ENCODE measurements at places on chromosomes 12 and 14.

DNA sequence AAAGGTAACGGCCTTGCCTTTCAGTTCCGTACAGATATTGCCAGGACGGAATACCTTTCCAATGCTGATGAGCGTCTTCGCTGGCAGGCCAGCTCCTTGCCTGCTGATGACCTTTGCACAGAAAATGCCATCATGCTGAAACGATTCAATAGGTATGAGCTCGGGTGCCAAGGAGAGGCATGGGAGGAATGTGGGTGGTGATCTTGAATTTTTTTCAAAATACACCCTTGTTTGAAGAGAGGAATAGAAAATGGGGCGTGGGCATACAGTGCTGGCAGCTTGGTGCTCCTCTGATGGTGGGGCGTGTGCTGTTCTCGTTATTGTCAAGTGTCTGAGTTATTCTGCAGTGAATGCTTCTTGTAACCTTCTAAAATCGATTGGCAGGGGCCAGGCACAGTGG, 52.5 kb downstream of the HSP90AA1 start:
- no peak for DNase-seq

DNA sequence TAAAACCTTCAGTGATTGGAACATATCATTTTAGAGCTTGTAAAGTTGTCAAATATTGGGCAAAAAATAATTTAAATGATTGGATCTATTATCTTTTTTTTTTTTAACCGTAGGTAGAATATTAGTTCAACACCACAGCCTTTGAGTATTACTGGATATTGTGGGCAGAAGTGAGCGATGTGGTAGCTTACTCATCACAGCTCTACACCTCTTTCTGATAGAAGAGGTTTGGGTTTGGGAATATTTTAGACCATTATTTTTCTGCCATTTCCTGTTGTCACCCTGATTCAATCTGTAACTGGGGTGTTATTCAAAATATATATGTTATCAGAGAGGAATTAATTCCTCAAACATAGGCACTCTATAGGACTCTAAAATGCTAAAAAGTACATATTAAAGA, 34.8 kb upstream of the SLC38A2 start:
- no peak for DNase-seq

GRCh38 chr12:27468241-27468640, 21.7 kb downstream of the SMCO2 start:
- no peak for DNase-seq

DNA sequence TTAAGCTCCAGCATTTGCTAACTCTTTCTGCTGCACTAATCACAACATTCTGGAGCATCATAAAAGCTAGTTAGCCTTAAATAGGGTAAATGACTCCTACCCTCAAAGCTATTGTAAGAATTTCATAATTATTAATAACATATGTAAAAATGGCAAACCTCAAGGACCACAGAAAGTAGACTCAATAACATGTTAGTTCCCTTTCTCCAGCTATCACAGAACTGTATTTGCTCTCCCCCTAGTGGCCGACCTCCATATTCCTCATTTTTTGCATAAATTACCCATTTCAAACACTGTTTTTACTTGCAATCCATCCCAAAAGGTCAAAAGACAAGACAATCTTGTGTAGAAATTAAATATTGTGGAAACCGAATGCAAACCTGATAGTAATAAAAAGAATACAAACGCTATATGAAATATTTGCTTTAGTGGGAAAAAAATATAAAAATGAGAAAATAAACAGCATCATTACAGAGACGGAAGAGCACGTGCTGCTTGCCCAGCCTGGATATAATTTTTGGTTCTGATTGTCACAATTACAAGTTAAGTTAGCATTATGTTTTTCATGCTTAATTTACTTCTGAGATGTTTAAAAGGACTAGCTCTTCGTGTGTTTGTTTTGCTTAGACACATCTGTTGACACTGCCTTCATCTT, 97.9 kb downstream of the RERGL start:
- peak; percentile 61 for DNase-seq

DNA sequence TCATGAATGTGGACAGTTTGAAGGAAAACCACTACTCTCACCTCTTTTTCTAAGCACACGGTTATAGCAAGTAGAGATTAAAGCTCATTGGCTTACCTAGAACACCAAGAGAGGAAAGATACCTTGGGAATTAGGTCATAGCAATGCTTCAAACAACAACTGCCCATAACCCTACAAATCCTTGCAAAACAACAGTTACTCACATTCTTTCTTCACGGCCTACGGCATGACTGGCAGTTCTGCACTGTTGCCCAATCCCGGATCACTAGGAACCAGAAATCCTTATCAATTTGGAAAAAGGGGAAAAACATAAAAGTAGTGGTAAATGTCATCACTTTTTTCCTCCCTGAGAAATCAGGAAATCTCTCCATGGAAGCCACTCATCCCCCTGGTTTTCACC, 9.6 kb upstream of the ISM2 start:
- no peak for DNase-seq

GRCh38 chr14:78071016-78071549, 99.1 kb upstream of the NRXN3 start:
- DNase-seq = no peak

DNA sequence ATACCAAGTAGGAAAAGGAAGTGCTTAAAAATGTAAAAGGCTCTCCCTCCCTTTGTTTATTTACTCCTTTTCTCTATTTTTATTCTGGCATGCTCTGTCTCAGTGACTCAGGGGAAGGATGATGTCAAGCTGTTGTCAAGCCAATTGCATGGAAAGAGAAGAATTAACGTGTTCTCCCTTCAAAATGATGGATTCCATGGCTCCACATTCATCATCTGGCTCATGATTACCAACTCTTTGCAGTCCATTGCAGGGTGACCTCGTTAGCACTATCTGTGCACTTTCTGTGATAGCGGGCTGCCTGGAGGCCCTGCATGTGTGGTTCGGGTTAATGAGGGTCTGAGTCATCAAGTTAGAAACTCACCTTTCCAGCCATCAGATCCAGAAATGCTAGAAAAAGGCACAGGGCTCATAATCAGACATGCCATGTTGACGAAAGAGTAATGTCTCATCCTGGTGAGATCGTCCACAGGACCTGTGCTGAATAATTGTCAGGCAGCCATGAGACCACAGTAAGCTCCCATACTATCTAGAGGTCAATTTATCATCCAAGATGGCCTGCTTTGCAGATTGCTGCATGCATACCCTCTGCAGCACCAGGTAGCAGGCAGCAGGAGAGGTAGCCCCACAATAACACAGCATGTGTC, 79.2 kb upstream of the BTG1 start:
- DNase-seq = no peak

- DNase-seq = no peak
These were observed 116.4 kb downstream of the DICER1 start for GRCh38 chr14:95040708-95041476.

DNA sequence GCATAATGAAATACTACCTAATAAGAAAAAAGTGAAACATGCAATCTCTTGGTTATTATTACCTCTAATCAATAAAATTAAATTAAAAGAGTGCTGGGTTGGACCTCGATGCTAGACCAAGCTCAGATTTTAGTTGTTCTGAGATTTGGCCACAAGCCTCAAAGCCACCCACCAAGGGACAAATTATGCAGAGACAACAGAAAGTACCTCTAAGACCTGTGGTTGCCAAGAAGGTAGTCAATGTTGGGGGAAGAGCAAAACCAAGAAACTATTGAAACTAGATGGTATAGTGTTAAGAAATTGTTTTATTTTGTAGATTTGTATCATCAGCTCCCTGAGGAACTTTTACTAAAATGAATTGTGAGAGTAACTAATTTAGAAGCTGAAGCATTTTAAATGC, 43.8 kb upstream of the ARID2 start:
- DNase-seq = no peak

GRCh38 chr14:66365388-66365787, 120.8 kb upstream of the CCDC196 start:
- DNase-seq = no peak

DNA sequence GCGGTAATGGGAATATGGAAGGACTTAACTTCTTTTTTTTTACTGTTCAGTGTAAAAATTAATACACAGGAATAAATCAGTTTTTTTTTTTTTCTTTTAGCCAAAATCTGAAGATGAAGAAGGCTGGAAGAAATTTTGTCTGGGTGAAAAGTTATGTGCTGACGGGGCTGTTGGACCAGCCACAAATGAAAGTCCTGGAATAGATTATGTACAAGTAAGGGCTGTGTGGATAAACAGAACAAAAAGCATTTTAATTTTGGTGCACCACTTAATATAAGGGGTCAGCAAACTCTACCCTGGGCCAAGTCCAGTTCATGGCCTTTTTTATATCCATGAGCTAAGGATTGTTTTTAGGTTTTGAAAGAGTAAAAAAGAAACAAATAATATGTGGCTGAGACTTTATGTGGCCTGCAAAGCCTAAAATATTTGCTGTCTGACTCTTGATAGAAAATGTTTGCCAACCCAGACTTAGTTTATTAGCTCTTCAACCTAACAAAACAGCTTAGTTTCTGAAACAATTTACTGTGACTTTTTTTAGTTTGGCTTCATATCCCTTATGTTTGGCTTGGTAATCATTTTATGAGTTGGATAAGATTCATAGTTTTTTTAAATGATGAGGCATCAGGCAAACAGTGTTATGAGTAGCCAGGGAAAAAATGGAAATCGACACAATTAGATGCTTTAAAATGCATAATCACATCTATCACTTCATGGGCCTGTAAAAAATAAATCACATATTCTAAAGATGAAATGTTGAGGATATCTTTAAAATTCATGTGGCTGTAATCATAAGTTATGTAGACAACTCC, 8.4 kb downstream of the GEMIN2 start:
- no peak for DNase-seq

GRCh38 chr14:93857081-93857480, 68.8 kb upstream of the PRIMA1 start:
- DNase-seq = no peak

GRCh38 chr12:28440081-28440608, 249.9 kb downstream of the CCDC91 start:
- no peak for DNase-seq

DNA sequence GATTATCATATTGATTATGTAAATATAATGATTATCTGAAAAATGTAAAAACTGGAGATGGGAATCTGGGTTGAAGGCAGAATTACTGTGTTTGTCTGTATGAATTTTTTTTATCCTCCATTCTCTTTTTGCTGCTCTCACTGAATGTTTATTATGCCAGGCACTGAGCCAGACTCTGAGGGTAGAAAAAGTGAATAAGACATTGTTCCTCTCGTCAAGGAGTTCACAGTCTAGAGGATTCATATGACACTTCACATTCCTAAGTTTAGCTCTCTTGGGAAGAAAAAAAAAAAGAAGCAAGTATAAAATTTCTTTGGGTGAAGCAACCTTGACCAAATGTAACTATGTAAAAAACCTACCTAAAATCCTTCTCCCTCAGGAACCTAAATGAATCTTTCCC, 120.9 kb upstream of the LMO3 start:
- no peak for DNase-seq

- no peak for DNase-seq
These were observed 386.1 kb downstream of the SEC23A start for GRCh38 chr14:38716926-38717325.

DNA sequence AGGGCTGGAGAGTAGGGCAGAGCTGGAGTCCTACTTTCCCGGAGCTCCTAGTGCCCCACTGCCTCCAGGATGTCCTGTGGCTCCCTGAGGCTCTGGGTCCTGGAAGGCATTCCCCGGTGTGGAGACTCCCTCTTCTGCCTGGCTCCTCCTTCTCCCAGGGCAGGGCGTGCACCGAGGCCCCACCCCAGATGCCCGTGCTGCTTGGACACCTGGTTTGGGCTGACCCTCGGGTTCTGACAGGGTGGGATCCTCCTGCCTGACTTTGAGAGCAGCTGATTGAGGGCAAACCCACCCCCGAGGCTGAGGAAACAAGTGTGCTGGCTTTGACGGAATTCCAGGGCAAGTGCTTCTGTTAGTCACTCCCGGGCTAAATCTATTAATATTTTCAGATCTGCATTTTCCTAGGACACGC, 15.4 kb downstream of the TEAD4 start:
- DNase-seq = peak; percentile 23

DNA sequence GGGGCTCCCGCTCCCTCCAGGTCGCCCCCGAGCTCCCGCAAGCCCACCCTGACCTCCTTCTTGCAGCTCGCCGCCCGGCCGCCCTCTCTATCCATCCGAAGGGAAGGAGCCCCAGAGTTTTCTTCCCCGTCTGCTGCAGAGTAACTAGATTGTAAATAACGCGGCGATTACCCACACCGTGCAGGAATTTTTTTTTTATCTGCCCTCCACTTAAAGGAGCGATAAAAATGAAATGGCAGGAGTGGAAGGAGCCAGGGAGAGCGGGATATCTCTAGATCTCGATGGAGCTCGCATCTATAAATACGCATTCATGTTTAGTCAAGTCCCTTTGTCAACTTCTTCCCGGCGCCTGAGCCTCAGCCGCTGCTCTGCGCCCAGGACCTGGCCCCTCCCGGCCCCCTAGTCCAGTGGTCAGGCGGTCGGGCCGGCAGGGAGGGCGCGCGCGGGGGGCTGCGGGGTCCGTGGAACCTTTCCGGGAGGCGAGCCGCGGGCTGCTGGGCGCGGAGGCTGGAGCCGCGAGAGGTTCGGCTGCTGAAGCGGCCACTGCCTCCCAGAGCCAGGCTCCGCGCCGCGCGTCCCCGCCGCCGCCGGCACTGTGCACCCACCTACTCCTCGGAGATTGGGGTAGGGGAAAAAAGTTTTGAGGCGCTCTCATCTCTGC, 386.0 kb downstream of the BCAT1 start:
- peak; percentile 56 for DNase-seq

GRCh38 chr12:3641428-3642018, 111.4 kb downstream of the CRACR2A start:
- no peak for DNase-seq

- DNase-seq = peak; percentile 0
These were observed 282.4 kb downstream of the DPF3 start for GRCh38 chr14:72611506-72611905.

GRCh38 chr14:27727251-27727770, 1039.3 kb upstream of the FOXG1 start:
- no peak for DNase-seq

DNA sequence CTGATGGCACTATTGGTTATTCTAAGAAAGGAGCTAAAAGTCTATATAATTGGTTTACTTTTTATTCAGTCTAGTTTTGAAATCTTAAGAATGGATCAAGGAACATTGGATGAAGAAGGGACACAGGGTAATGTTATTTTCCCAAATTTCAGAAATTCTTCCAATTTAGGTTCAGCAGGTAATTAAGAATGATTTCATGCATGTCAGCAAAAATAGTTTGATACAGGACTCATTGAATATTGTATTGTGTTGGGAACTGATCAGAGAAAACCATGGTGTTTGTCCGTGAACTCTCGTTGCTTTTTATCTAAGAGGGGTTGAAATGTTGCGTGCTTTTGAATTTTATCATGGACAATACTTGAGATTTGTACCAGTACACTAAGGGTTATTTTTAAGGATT, 58.6 kb downstream of the PDE3A start:
- no peak for DNase-seq
